ENCODE measurements at places on chromosomes 12 and 14.

- no peak for DNase-seq
These were observed 279.8 kb downstream of the DUSP6 start for GRCh38 chr12:89072294-89073026.

GRCh38 chr12:106178562-106178961 is 39.8 kb upstream of the NUAK1 start:
- no peak for DNase-seq

- DNase-seq = no peak
These were observed 74.7 kb downstream of the ITPK1 start for GRCh38 chr14:93040982-93041381.

DNA sequence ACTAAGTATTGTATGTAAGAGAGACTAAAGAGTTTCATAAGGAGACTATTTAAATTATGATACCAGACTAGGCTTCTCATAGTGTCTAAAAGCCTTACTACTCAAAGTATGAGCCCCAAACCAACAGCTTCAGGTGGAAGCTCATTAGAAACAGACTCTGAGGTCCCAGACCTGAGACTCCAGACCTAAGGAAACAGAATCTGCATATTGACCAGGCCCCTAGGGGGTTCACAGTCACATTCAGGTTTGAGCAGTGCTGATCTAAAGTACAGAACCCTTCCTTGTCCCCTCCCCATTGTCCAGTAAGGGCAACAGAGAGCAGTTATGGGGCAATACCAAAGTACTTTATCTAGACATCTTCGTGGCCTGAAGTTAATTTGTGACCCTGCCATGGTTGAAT is 87.7 kb downstream of the SSPN start:
- no peak for DNase-seq

DNA sequence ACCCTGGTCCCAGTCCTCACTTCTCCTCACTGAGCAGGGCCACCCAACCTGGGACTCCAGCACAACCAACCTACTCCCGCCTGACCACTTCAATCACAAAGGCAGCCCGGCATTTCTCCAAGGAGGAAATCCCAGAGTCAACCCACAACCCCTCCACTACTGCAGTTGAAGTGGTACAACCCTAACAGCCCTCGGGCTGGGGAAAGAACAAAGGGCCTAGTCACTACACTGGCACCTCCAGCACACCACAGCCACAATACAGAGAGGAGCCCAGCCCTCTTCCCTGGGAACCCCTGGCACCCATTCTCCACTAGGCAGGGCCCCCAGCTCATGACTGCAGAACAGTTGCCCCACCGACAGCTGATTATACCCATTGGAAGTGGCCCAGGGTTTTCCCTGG is 13.7 kb upstream of the OR5AU1 start:
- DNase-seq = no peak

All from substantia nigra (tissue), 51 donors.